SW480 (cell line): ENCODE measurements at places on chromosomes 3 and 15.
A peak's percentile ranks its signal among the peaks of the same experiment; 100 is the strongest.

DNA sequence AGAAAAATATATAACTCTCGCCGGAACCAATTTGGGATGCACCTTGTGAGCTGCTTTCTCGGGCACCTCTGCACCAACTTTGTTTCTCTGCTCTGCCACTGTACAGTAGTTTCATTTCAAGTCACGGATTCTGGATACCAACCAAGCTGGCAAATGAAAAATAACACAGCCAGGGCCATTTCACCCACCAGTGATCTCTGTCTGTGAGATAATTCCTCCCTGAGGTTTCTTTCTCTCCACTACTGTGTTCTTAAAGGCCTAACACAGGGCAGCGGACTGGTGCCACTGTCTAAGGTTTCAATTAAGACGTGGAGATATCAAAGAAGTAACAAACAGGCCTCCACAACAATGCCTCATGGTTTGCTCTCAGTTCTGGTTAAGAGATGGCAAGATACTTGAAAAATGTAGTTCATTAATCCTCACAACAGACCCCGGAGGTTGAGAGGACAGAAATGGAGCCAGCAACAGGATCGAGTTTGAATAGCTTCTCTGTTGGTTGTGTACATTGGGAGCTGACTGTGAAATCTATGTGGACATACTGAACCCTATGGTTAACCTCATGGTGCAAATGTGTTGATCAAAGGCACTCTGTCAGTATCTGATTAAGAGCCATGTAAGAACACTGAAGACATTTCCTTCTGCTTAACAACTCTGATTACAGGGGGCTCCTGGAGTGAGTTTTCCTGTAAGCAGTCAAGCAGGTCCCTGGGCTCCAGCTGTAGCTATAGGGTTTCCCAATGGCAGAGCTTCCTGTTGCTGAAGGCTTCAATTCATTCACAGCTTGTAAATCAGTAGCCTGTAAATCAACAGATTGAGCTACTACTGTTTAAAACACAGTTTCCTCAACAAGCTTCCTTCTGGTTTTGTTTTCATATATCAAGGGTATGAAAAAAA is 470.5 kb downstream of the EPHA3 start:
- DNase-seq = no peak

GRCh38 chr3:175729466-175729865 is 870.3 kb downstream of the NAALADL2 start:
- DNase-seq = no peak

GRCh38 chr3:89000886-89001285 is 106.5 kb upstream of the EPHA3 start:
- DNase-seq = no peak

- DNase-seq = no peak
These were observed 7.1 kb downstream of the ECE2 start for GRCh38 chr3:184282941-184283340.

- no peak for DNase-seq
These were observed 1.7 kb downstream of the OXNAD1 start for GRCh38 chr3:16266714-16267113.

DNA sequence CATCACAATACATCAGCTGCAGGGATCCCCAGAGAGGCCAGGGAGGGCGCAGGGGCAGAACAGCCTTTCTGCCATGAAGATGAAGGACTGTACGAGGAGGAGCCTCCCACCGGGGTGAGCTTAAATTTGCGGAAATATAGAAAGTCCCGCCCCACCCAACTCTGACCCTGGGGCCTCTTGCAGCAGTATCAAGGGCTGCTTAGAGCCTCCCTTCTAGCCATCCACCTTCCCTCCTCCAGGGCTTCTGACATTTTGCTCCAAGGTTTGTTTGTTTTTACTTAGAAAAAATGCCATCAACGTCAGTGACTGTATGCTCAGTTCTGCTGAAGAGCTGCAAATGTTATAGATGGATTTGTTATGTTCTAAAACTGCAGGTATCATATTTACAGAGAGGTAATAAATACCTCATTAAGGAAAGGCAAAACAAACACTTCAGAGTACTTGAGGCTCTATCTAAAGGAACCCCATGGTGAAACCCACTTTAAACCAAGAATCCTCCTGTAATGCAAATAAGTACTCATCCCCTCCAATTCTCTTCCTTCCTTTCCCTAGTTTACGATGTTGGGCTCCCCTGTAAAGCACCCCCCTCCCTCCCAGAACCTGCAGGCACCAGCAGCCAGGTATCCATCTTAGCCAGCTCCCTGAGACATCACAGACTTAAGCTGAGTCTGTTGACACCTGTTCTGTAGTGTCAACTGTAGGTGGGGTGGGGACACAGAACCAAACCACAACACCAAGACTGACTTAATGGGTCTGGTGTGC is 30.5 kb downstream of the RFTN1 start:
- DNase-seq = no peak

- DNase-seq = no peak
These were observed 178.1 kb downstream of the POTEB3 start for GRCh38 chr15:21261965-21262850.

- no peak for DNase-seq
These were observed 3.2 kb upstream of the SENP2 start for GRCh38 chr3:185582871-185583270.

DNA sequence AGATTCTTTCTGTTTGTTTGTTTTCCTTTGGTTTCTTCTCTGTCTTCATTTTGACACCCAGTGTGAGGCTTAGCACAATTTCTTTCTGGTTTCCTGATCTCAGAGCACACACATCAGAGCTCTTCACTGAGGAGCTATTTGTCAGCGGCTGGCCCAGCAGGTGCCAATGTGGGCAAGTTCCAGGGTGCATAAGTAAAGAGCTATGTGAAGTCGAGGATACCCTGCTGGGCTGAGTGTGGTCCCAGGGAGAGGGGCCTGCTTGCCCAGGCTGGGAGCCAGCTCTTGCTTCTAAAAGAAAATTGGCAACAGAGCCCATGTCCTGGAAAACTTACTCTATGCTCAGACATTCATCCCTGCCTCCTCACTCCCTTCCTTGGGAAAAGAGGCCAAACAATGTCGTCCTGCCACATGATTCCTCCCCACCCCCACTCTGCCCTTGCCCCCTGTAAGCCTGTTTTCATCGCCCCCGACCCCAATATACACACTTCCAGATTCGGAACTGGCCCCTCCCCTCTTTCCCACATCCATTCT is 101.2 kb downstream of the ST8SIA2 start:
- DNase-seq = no peak

DNA sequence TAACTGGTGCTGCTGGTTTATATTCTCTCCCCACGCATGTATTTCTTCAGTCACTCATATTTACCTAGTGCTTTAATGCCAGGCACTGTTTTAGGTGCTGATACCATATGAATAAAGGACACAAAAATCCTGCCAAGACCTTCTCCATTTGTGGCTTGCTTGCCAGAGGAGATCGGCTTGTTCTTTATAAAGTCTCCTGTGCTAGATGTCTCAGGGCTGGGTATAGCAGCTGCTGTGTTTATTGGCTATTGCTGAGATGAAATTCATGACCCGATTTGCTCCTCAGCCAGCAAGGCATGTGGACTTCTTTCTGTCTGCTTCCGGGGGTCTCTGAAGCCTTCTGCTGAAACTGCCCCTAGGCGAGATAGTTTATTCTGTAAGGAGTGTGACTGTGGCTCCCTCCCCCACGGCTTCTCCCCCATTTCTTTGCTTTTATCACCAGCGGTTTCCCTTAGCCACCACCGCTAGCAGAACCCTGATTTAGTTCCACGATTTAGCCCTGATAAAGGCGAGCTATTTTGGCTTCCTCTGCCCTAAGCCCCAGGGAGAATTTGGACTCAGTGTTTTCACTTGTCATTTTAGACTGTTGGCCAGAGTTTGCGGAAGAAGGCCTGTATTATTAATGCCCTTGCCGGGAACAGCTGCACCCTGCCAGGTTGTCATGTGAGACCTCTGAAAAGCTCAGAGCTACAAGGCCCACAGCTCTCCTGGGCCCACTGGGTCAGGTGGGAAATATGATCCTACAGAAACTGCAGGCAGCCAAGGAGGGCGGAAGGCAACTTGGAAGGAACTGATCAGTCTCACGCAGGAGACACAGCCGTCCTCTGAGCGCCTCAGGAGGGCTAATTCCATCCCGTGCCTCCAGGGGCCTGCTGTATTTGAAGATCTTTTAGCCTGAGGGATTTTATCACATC is 46.8 kb downstream of the ST6GAL1 start:
- no peak for DNase-seq

DNA sequence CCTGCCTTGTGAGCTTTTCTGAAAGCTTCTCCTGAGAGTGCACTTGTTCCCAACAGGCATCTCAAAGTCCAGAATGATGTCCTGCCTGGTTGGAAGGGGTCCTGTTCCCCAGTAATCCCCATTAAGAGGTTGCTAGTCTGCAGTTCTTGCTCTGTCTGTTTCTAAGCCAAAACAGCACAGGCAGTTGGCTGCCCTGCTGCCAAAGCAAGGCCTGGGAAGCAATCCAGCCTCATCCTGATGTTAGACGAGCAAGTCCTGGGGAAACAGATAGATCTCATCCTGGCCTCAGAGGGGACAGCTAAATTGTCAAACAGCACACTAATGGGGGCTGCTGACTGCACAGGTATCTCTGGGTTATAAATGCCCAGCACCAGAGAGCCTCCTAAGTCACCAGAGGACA is 198.0 kb downstream of the EPHB1 start:
- DNase-seq = no peak

- DNase-seq = no peak
These were observed 10.5 kb downstream of the MTMR14 start for GRCh38 chr3:9659849-9660248.

- peak; percentile 92 for DNase-seq
These were observed 270.8 kb downstream of the UACA start for GRCh38 chr15:70492240-70493177.

- no peak for DNase-seq
These were observed 4.7 kb upstream of the FEM1B start for GRCh38 chr15:68272721-68273271.

GRCh38 chr15:36495456-36495991 is 83.9 kb upstream of the CDIN1 start:
- DNase-seq = no peak

DNA sequence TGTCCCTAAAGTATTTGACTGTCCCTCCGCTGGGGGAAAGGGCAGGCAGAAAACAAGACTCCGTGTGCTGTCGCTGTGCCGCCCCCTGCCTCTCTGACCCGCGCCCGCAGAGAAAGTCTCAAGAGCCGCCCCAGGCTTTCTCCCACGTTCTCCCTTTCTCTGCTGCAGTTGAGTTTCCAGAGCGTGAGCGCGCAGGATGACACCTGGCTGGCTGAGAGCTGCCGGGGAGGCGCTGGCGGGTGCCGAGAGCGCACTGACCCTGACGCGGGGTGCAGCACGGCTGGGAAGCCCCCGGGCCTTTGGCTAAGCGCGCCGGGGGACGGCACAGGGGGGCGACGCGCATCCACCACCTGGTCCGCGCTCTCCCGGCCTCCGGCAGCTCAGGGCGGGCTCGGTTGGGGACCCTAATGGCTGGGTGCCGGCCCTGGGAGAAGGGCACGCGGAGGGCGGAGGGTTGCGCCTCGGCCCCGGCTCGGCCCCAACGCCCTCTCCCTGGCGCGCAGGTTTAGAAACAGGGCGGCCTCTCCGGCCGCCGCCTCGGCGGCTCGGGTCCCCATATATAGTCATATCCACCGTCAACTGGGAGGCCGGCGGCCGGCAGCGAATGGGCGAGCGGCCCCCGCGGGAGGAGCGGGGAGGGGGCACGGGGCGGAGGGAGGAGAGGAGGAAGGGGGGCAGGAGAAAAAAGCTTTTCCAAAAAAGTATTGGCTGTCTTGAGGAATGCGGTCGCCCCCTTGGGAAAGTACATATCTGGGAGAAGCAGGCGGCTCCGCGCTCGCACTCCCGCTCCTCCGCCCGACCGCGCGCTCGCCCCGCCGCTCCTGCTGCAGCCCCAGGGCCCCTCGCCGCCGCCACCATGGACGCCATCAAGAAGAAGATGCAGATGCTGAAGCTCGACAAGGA is at the start of gene TPM1:
Gene TPM1, plus strand, starts transcription at position 774 of the 903 bp plus-strand sequence. Its CDS starts 83 bp downstream, at position 857.
- DNase-seq = peak; percentile 21

DNA sequence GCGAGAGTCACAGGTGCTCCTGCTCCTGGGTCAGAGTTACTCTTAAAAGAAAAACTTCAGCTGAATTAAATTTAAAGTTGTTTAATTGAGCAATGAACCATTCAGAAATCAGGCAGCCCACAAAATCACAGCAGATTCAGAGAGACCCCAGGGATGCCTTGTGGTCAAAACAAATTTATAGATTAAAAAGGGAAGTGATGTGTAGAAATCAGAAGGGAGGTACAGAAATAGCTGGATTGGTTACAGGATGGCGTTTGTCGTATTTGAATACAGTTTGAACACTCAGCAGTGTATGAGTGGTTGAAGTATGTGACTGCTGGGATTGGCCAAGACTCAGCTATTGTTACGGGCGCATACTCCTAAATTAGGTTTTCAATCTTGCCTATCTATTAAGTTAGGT is 58.6 kb downstream of the UACA start:
- DNase-seq = no peak

- no peak for DNase-seq
These were observed 24.5 kb downstream of the KCNMB2 start for GRCh38 chr3:178560759-178561158.

GRCh38 chr3:79729096-79729495 is 38.7 kb downstream of the ROBO1 start:
- DNase-seq = no peak

DNA sequence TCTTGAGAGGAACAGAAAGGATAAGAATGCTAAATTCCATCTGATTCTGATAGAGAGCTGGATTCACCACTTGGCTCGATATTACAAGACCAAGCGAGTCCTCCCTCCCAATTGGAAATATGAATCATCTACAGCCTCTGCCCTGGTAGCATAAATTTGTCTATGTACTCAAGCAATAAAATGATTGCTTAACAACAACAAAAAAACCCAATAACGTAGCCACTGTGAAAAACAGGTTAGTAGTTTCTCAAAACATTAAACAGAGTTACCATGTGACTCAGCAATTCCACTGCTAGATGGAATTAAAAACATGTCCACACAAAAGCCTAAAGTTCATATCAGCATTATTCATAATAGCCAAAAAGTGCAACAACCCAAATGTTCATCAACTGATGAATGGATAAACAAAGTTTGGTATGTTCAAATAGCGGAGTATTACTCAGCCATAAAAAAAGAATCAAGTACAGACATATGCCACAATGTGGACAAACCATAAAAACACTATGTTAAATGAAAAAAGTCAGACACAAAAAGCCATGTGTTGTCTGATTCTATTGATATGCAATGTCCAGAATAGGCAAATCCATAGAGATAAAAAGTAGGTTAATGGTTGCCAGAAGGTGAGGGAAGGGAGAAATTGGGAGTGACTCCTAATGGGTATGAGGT is 16.8 kb downstream of the BCL2L10 start:
- DNase-seq = no peak

- peak; percentile 93 for DNase-seq
These were observed 26.1 kb upstream of the CSPG4 start for GRCh38 chr15:75738647-75739325.

DNA sequence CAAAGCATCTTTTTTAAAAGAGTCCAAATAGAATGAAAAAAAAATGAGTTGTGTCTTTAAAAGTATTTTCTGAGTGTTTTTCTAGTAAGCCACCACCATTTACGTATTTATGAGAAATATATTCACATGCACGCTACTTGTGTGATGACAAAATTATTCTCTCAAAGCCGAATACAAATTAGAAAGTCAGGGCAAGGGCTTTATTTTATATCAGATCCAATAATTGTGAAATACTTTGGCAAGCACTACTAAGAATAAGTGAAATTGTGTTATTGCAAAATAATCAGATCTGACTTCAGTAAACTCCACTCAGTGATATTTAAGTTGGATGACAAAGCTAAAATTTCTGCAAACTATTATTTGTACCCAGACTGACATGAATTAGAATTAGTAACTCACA is 589.3 kb upstream of the KCNMB2 start:
- DNase-seq = no peak

- no peak for DNase-seq
These were observed 4.6 kb downstream of the HEG1 start for GRCh38 chr3:125051205-125051604.

GRCh38 chr3:66655671-66656070 is 154.8 kb upstream of the LRIG1 start:
- no peak for DNase-seq

- DNase-seq = peak; percentile 67
These were observed 795 bp upstream of the SCAANT1 start for GRCh38 chr3:63912768-63913588.
